ENCODE measurements at places on chromosomes 4 and X.

DNA sequence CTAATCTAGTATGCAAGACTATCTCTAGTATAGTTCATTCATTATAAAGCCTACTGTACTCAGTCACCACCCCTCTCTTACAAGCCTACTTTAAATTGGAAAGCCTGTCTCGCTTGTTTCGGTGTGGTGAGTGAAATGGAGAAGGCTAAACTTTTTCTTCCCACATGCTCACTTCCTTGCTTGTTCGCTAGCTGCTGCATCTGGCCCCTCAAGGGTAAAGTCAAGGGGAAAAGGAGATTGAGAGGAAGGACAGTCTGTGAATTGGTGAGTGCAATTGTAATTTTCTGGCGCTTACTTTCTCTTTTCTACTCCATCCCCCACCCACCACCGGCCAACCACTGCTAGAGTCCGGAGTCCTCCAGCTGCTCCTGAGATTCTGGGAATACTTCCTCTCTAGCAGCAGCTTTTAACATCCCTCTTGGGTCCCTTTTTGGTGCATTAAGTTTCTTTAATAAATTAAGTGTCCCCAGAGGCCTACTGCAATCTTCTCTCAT lies 12.1 kb upstream of the ARAP2 start:
- no peak for DNase-seq

GRCh38 chrX:21926116-21926515 lies 14.4 kb upstream of the SMS start:
- no peak for DNase-seq

DNA sequence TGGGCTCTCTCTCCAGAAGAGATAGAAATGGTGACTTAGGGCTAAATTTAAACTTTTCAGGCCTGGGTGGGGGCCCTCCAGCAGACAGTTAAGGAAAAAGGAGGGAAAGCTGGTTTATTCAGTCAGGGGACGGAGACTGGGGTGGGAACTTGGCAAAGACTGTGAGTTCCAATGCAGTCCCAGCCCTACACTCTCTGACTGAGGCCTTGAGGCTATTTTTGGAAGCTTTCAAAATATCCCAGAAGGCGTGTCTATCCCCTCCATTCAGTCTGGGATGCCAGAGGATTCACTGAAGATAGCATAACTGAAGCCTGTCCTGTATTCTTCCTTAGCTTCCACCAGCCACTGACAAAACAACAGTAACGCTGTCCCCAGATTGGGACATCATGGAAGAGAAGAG lies 32.1 kb upstream of the MSN start:
- DNase-seq: no peak

GRCh38 chr4:123783151-123783790 lies 386.7 kb downstream of the SPRY1 start:
- no peak for DNase-seq

- no peak for DNase-seq
Measured at GRCh38 chrX:140766024-140766611, 56.6 kb downstream of the LINC00632 start.

GRCh38 chrX:47234583-47234982 lies 1.8 kb downstream of the USP11 start:
- no peak for DNase-seq

- DNase-seq: no peak
Measured at GRCh38 chrX:110341189-110342035, 17.2 kb upstream of the RTL9 start.

DNA sequence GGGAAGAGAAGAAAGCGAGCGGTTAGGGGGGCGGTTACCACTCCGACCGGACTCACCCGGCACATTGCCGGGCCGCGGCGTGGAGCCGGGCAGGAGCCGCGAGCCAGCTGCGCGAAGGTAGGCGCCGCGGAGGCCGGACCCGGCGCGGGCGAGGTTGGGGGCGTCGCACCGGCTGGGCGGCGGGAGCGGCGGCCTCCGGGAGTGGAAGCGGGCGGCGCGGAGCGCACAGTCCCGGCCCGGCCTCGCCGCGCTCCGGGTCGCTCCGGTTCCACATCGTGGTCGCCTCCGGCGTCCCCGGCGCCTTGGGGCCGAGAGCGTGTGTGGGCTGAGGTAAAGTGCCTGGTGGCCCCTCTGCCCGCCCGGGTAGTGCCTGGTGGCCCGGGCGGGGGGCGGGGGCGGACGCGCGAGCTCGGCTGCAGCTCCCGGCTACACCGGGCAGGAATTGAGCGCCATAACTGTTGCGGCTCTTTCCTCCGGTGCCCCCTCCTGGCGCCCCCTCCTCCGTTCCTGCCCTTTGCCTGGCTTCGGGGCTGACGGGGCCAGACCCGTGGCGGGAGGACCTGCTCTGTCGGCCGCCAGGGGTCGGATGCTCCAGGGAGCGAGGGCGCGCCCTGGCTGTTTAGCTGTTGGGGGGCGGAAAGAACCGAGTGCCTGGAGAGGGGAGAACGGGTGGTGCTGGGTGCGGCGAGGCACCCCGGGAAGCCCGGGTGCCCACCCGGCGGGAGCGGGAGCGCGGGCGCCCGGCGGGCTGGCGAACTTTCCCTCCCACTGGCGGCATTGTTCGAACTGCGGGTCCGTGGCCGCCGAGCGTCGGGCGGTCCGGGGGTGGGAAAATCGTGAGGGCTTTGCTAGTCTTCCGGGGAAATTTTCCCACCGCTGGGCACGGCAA lies 626 bp downstream of the JADE3 start:
- no peak for DNase-seq

- DNase-seq: no peak
Measured at GRCh38 chrX:39874202-39874816, 223.4 kb downstream of the BCOR start.

- DNase-seq: no peak
Measured at GRCh38 chr4:100169491-100170485, 20.5 kb downstream of the DDIT4L start.

DNA sequence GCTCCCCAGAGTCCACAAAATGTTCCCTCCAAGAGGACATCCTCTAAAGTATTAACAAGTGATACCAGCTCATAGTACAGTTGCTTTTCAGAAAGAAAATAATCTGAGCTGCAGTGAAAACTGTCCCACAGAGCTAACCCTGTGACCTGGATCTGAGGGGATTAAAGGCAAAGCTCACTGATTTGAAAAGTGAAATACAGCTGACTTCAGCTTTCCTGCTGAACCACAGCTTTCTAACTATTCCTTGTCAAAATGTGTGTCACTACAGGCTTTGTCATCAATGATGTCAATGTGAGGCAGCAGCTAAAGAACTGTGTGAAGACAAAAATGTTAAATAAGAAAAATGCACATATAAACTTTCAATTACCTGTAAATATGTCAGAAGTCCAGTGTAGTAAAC lies 36.9 kb downstream of the DCHS2 start:
- no peak for DNase-seq

GRCh38 chr4:73013310-73013709 lies 56.2 kb downstream of the COX18 start:
- DNase-seq: no peak

- no peak for DNase-seq
Measured at GRCh38 chr4:630656-631055, 5.3 kb downstream of the PDE6B start.

DNA sequence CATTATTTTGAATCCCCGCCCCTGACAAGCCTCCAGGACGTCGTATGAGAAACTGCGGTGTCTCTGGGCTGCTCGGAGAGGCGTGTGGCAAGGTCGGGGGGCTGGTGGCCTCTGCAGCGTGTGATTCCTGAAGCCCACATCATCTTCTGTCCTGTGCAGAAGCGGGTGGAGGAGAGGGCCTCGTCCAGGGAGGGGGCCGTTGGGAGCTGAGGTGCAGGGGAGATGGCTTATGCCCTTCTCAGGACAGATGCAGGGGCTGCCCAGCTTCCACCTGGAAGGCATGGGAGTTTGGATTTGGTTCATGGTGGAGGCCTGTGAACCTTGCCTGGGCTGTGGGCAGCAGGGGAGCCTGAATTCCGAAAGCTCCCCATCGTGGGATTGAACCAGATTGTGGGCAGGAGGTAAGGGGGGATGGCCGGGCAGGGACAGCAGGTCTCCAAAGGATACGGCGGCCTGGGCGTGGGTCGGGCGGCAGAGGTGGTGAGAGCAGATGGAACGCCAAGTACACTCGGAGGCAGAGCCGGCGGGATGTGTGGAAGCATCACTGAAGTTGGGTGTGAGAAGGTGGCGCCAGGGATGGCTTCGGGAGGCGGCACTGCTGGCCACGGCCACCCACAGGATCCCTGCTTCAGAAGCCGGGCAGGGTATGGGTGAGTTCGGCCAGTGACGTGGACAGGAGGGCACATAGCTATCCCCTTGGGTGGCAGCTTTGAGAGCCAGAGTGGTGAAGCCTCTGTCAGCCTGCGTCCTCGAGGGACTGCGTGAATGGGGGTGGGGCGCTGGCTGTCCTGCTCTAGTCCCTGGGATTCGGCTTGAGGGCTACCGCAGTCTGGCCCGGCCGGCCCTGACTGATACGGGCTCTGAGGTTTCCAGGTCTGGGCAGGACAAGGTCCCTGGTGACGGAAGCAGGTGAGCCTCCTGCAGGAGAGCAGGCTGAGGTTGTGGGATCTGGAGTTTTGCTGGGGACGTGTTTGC lies 76.3 kb upstream of the ADRA2C start:
- no peak for DNase-seq

DNA sequence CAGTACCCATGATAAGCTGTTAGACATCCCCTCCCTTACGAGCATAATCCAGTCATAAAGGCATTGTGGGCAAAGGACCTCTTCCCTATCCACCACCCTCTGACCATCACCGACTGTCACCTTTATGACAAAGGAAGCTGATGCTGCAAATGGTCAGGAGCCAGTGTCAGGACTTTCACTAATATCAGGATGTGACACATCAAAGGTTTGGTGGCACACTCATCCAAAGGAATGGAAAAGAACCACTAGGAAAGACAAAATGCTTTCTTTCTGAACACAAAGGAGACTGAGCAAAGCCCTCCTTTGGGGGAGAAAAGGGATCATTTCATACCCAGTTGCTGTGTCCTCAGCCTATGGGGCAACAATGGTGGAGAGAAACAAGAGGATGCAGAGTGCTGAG lies 66.9 kb upstream of the PROM1 start:
- no peak for DNase-seq

- DNase-seq: no peak
Measured at GRCh38 chr4:52783069-52783468, 31.8 kb upstream of the ERVMER34-1 start.

DNA sequence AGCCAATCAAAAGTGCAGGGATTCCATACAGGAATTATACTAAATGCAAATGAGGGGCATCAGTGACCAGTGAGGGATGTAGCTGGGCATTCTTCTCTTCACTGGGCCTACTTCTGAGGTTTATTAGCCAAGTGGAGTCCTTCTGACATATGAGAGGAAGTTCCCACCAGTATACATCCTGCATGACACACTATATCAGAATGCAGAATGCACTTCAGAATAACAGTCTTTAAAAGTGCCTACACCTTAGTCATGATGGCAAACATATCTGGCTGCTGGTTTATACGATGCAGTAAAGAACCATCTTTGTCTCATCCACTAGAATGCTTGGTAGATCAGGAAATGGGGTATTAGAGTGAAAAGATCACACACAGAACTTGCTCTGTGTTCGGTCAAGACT lies 180.3 kb upstream of the PPARGC1A start:
- no peak for DNase-seq

DNA sequence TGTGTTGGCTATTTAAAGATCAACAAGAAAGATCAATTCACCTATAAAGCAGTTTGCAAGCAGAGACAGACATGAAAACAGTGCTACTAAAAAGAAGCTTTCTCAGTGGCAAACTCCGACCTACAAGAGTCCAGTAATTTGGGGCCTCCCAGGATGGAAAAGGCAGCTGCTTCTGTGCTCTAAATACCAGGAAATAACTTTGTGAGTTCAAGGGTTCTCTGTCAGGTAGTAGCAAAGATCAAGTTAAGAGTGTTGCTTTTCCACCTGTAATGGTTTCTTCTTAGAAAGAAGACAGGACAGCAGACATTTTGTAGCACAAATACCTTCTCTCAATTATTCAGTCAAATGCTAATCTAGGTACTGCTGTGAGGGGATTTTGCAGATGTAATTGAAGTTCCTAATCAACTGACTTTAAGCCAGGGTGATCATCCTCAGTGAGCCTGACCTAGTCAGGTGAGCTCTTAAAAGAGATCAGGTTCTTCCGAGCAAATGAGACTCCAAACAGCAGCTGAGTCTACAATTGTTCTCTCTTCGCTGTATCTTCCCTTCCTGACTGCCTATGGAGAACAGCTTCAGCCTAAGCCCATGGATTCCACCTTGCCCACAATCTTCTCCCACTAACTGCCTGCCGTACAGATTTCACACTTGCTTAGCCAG lies 13.5 kb downstream of the ANKRD17 start:
- DNase-seq: no peak

DNA sequence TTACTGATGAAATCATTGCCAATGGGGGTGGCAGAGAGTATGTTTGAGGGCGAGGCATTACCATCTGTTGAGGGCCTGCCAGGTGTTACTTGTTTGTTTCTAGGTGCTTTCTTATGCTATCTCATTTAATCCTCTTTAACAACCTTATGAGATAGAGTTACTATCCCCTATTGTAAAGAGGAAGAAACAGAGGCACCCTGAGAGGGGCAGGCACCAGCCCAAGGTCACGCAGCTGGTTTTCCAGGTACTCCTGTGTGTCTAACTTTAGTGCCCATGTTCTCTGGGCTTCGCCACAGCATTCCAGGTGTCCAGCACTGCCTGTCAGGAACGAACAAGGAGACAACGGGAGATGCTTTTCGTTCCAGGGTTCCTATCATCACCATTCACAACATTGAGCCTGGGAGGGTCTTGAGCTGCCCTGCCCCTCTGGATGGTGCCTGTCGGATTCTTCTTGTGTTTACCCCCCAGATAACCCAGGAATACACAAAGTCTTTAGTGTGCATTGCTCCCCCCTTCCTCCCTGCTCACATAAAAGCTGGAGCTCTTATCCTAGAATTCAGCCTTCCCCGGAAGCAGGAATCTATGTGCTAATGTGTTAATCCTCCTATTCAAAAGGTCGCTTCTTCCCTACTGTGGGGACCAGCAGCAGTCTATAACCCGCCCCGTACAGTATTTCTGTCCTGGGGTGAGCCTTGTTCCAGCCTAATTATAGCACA lies 24.9 kb upstream of the GPC4 start:
- no peak for DNase-seq

- no peak for DNase-seq
Measured at GRCh38 chrX:109357706-109358105, 124.2 kb downstream of the GUCY2F start.

DNA sequence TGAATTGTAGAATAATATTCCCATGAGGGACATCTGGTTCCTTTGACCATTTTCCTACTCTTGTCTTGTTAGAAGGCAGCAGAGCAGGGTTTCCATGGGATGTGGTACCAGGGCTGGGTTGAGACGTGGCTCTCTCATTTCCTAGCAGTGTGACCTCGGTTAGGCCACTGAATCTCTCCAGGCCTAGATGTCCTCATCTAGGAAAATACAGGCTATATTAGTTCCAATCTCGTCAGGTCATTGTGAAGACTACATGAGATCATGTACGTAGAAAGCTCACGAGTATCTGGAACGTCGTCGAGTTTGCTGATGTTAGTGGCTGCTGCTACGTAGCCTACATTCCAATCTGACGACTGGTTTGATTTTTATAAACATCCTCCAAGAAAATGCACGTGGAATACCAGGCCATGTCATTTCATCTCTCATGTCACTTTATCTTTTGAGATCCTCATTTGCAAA lies 278.2 kb upstream of the GATB start:
- DNase-seq: no peak

GRCh38 chr4:135201081-135201480 lies 999.5 kb upstream of the PABPC4L start:
- no peak for DNase-seq

Data from activated T-helper 1 cell treated with Interleukin-2 at 50 U/mL for 16 hours (primary cell).